ENCODE measurements at places on chromosomes 7 and 10.
A peak's percentile ranks its signal among the peaks of the same experiment; 100 is the strongest.

GRCh38 chr7:139341058-139341775, at the start of gene FMC1:
Gene FMC1, plus strand, starts transcription at chr7:139341337. Its CDS starts 48 bp downstream, at chr7:139341385.
- DNase-seq, result peak; percentile 95

DNA sequence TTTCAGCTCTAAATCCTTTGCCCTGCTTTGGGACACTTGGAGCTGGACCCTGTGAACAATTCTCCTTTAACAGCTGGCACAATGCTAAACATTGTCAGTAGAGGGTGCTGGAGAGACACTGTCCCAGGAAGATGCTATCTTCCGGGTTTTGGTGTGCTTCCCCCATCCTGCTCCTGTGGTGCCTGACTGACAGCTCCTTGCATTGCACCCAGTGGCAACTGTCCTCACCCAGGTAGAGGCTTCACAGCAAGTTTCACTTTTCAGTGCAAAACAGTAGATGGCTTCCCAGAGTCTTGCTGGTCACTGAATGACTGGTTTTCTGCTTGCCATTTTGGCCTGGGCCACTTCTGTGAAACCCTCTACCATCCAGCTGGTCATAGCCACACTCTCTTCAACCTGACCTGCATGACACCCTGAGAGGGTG, 77.3 kb downstream of the CDC14C start:
- no peak for DNase-seq

DNA sequence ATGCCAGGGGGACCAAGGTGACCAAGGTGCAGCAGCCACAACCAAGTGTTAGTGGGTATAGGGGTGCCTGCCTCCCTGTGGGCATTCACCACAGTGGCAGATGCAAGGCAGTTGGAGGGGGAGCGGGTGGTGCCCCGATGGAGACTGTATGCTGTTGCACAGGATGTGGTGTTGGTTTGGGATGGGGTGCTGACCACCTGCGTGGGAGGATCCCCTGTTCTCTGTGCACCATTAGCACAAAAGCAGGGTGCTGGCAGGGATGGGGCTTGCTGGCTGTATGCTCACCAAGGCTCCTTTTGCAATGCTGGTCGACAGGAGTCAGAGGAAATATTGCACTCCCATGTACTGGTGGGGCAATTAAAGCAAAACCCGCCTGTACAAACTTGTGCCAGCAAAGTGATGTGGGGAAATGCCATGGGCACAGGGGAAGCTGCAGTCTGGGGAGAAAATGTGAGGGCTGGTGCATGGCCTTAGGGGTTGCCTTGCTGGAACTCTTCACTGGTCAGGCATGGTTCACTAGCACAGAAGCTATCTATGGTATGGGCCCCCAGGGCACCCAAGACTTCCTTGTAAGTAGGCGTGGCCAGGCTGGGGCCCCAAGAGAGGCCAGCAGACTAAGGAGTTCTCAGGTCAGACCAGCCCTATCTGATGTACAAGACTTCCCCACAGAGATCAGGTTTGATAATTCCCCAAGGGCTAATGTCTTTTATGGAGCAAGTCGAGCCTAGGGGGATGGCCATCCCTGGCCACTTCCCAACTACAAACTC, 51.9 kb upstream of the GNAT3 start:
- no peak for DNase-seq

DNA sequence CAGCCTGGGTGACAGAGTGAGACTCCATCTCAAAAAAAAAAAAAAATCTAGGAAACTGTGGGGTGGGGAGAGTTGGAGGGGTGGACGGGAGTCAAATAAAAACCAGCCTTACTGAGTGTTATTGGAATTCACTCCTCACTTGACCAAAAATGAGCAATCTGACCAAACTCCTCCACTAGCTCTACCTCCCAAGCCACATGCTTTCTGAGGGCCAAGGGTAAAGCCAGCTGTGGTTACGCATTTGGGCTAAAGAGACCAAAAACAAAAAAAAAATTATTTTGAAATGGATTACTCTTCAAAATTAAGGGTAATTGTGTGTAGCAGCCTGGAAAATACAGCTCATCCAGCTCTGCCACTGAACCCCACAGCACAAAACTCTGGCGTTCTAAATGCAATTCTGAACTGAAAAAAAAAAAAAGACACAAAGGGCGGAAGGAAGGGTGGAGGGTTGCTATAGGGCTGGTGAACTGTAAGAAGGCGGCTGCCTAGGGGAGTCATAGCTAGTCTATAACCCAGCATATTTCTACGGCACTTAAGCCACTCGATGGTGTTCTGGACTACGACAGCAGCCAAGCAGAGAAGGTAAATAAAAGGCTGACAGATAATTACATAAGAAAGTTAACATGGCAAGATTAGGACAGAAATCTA, 7.8 kb downstream of the ELMO1 start:
- no peak for DNase-seq

DNA sequence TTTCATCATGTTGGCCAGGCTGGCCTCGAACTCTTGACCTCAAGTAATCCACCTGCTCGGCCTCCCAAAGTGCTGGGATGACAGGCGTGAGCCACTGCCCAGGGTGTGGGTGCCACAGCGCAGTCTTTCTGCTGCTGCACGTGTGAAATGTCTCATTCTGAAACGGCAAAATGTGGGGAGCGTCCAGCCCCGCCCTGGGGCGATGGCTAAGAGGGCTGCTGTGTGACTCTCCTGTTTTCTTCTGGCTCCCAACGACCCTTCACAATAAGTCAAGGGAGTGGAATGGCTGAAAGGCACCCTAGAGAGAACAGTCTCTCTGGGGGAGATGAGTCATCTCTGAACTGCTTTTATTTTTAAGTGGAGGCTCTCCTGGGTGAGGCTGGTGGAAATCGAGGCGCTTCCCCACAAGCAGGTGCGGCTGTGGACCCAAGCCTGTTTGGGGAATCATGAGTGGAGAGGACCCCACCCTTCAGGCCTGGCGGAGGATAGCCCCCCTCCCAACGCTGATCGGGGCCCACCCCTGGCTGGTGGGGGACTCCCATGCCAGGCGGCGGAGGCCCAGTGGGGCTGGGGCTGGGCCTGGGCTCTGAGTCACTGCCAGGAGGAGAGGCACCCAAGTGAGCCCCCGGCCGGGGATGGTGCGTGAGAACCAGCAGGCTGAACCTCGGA, 18.0 kb downstream of the ADAP1 start:
- no peak for DNase-seq

DNA sequence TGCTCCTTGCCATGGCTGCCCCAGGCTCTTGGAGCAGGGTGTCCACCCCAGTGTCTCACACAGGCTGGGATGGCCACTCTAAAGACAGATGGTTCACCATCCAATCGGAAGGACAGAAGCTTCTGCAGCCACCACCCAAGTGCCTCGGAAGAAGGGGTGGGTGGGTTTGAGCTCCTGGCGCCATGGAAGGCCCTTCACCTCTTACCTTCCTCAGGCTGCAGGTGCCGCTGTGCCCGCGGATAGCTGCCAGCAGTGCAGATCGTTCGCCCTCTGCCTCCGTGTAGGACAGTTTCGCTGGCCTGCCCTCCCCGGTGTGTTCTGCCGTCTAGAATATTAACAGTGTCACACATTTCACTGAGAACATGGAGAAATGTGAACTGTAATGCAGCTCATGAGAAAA, 243.6 kb upstream of the GRB10 start:
- DNase-seq, result no peak

DNA sequence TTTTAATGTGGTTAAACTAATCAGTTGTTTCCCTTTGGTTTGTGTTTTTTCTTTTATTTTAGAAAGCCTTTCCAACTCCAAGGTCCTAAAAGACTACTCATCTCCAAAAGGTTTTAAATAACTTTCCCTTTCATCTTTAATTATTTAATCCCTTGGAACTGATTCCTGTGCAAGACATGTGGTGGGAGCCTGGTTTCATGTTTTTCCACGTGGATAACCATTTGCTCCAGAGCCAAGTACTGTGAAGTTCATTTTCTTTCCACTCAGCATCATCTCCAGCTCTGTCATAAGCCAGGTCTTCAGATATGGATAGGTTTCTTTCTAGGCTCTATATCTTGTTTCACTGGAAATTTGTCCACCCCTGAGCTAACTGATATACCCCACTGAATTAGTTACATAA, 16.7 kb downstream of the PPP1R3C start:
- no peak for DNase-seq

DNA sequence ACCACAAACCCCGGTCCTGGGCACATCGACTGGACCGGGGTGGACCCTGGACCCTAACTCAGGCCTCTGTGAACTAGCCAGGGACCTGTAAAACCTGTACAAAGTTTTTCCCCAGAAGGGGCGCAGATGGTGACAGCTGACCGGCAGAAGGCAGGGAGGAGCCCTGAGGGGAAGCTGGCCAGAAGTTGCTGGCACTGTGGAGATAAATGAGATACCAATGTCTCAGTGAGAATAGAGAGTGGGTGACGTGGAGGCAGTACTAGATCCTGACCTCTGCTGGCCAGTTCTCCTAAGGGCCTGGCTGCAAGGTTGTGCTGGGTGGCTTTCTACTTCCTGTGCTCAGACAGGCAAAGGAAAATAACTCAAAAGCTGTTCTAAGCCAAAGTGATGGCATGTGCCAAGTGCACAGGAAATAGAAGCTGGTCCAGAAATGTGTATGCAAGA, 10.6 kb upstream of the TSPAN14 start:
- no peak for DNase-seq

DNA sequence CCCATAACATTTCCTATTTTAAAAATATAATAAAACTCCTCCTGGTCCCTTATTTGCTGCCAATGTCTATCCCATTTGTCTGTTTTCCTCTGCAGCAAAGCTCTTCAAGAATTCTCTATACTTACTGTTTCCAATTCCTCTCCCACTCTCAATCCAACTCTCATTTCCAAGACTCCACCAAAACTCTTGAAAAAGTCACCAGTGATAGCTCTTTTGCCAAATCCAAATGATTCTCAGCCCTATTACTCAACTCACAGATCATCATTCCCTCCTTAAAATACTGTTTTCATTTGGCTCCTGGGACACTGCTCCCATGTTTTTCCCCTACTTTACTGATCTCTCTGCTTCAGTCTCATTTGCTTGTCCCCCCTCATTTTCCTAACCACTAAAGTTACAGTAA, 139.4 kb downstream of the HIBADH start:
- no peak for DNase-seq

GRCh38 chr7:123724817-123725253, 24.0 kb downstream of the WASL start:
- no peak for DNase-seq

DNA sequence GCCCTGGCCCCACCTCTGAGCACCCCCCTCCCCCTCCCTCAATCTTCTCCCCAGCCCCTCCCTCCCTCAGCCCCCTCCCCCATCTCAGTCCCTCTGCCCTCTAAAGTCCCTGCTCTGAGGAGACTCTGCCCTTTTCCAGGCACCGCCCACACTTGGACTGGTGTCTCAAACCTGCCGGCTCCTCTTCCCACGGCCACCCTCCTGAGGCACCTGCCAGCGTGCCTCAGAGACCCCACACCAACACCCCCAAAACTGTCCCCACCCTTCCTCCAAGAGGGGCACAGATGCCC, 34.6 kb upstream of the HSPB1 start:
- DNase-seq, result no peak

GRCh38 chr7:92647652-92648051, 57.5 kb upstream of the FAM133B start:
- no peak for DNase-seq

- peak; percentile 95 for DNase-seq
Observed at GRCh38 chr7:2641406-2642393, 9.9 kb downstream of the TTYH3 start.

- DNase-seq, result no peak
Observed at GRCh38 chr10:10897400-10897799, 120.3 kb upstream of the CELF2 start.

GRCh38 chr7:155844019-155844453, 31.8 kb upstream of the SHH start:
- DNase-seq, result no peak

DNA sequence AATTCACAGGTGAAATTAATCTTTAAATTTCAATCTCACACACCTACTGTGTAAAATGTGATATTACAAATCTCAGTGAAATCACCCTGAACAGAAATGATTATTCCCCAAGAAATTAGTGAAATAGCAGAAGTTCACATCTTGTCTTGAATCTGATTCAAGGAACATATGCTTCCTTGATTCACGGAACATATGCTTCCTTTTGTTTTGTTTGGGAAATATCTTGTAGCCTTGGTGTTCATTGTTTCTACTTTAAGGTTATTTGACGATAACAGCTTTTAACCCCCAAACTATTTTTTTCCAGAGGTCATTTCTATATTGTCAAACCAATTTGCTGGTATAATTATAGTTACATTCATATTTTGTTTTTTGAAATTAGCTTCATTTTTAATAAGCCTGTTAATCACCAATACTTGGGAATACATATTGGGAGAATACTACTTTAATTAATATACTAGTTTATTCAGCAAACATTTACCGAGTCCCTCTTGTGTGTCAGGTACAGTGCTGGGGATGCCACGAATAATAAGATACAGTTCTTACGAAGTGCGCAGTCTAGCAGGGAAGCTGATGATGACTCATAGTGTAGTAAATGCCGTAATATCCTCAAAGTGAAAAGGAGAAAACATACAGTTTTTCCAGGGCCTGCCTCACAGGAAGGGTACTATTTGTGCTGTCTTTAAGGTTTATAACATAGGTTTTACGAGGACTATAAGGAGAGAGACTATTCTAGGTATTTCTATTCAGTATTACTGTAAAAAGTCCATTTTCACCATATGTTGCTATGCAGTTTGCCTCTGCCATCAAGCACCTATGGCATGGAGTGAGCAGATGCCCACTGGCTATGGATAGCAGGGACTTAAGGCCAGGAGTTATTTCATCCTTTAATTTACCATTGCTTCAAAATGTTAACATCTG, 32.5 kb downstream of the PRKAR2B start:
- DNase-seq, result no peak

DNA sequence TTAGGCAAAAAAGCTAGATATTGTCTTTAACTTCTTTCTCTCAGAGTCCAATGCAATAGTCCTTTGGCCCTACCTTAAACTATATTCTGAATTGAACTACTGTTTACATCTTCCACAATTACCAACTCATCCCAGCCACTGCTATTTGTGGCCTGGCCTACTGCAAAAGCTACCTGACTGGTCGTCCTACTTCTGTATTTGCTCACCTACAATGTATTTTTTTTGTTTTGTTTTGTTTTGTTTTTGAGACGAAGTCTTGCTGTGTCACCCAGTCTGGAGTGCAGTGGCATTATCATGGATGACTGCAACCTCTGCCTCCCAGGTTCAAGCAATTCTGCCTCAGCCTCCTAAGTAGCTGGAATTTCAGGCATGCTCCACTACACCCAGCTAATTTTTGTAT, 51.2 kb downstream of the ARL4A start:
- no peak for DNase-seq

- DNase-seq, result no peak
Observed at GRCh38 chr10:121819049-121819448, 108.8 kb downstream of the ATE1 start.
